CD4-positive, alpha-beta T cell treated with Interferon alpha-2 for 1 hour (primary cell): ENCODE measurements at places on chromosomes 6 and 20.
A peak's percentile ranks its signal among the peaks of the same experiment; 100 is the strongest.

DNA sequence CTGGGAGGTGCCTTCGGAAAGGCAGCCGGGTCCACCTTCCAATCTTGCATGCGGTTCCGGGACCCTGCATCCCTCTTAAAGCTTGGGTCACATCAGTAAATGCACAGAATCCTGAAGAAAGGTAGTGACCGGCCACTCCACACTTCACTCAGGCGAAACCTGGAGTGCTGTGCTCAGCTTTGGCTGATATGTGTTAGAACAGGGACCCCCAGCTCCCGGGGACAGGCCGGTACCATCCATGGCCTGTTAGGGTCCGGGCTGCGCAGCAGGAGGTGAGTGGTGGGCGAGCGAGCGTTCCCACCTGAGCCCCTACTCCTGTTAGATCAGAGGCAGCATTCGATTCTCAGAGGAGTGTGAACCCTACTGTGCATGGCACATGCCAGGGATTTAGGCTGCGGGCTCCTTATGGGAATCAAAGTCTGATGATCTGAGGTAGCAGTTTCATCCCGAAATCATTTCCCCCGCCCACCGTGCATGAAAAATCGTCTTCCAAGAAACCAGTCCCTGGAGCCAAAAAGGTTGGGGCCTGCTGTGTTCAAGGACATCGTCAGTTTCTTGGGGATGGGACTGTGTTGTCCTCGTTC is 143.0 kb downstream of the ERMARD start:
- no peak for DNase-seq

DNA sequence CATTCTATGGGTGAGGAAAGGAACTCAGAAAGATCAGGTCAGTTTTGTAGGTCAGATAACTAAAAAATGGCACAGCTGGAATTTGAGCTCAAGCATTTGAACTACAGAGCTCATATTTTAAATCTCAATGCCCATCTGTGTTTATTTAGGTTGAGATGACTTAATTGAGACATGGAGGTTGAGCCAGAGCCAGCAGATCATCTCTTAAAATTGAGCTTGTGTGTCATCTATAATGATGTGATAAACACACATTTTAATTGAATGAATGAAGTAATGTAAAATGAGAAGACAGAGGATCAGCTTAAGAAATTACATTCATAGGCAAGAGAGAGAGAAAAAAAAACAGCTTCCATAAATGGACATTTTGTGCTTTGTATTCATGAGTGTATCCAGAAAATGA is 3.7 kb downstream of the MANEA start:
- DNase-seq = no peak

GRCh38 chr6:142844065-142844755 is 100.8 kb downstream of the HIVEP2 start:
- DNase-seq = no peak

DNA sequence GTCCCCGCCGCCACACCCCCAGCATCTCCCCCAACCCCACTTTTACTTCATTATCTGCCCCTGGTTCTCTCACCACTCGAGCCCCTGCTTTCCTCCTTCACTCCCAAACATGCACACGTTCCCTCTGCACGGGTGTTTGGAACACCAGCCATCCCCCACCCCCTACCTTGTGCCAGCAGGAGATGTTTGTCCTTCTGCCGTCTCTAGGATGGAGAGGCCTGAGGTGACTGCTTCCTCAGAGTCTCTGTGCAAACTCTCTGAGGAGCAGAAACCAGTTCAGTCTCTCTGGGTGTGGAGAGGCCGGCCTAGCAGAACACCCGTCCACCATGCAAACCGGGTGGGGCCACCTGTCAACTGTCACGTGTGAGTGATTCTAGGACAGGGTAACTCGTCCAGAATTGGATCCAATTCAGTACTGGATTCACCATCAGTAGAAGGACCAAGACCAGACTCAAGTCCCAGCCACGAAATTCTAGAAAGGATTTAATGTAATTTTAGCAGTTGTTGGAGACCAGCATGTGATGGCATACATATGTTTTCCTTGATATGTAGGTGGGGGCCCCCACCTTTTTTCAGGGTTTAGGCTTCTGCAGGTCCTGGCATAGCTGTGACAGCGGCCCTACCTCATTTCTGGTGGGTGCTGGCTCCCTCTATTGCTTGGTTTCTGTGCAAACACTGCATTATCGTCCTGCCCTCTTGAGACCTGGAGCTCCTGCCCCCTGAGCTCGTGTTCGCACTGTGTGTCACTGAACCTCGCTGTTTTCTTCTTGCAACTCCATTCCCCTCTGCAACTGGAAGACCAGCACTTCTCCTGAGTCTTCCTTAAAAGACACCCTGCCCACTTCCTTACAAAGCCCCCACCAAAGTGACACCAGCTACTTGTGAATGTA is at the start of gene RAET1E:
TSS of gene RAET1E (minus strand) at position 259 of the 890 bp plus-strand sequence. CDS start 7,212 bp downstream, outside the sequence.
- DNase-seq = no peak

DNA sequence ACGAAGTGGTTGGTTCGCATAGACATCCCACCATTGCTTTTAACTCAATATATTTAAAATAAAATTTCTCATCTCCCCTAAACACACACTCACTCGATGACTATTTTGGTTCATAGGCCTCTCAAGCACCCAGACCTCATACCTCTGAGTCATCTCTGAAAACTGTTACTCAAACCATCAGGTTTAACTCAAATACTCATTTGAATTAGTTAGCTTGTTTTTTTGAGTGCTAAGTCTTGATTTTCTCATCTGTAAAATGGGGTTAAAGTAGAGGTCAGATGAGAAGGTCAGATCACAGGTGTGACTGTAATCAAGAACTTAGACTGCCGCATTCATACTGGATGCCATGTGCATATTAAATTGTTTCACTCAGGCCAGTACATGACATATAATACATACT is 243.9 kb upstream of the TENT5A start:
- DNase-seq = no peak

- no peak for DNase-seq
These were observed 108.5 kb downstream of the PRND start for GRCh38 chr20:4830259-4830658.

GRCh38 chr6:29665942-29666825 is 9.3 kb downstream of the MOG start:
- DNase-seq = no peak

- DNase-seq = peak; percentile 9
These were observed 342.0 kb downstream of the SOX4 start for GRCh38 chr6:21935561-21936028.

DNA sequence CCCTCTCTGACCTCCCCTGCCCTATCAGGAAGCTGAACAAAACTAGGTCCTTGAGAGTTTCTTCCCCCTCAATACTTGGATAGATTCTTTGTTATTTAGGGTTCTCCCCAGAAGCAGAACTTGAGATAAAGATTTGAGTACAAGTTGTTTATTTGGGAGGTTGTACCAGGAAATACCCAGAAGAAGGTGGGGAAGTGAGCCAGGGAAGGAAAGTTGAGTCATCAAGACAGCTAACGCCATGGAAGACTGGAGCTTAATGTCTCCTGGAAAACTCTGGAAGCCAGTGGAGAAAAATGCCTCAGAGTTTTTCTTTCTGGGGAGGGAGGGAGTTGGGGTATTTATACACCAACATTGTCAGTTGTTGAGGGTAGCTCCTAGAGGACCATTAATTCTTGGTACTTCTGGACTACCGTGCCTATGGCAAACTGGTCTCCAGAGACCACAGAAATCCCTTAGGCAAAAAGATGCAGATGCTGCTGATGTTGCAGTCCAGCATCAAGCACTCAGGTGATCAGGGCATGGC is 102.6 kb upstream of the ZFP64 start:
- DNase-seq = no peak

GRCh38 chr6:39884696-39885095 is 49.6 kb downstream of the MOCS1 start:
- no peak for DNase-seq

DNA sequence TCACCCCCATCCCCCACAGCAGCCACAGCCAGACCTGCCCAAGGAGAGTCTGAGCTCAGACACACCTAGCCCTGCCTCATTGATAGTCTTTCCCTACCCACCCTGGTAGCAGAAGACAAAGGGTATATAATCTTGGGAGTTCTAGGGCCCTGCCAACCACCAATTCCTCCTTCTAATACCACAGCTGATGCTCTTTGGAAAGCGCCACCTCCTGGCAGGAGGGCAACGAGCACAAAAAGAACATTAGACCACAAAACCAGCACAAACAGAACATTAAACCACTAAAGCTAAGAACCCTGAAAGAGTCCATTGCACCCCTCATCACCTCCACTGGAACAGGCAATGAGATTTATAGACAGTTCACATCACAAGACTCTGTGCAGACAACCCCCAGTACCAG is 195.8 kb upstream of the FUT9 start:
- no peak for DNase-seq

DNA sequence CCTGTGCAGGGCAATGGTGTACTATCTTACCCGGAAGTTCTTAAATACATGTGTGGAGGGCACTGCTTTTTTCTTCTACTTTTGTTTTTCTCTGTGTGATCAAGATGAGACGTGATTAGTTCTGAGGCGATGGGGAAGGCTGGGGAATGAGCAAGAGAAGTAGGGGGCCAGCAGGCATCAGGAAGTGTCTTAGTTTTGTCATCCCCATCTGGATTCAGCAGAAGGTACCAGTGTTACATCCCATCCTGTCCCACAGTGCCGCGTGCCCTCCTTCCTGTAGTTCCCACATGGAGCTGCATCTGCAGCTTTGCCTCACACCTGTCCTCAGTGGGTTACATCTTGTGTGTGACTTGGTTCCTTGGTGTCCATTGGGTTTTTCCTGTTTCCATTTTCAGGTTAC is 86.9 kb downstream of the FNDC1 start:
- DNase-seq = no peak

DNA sequence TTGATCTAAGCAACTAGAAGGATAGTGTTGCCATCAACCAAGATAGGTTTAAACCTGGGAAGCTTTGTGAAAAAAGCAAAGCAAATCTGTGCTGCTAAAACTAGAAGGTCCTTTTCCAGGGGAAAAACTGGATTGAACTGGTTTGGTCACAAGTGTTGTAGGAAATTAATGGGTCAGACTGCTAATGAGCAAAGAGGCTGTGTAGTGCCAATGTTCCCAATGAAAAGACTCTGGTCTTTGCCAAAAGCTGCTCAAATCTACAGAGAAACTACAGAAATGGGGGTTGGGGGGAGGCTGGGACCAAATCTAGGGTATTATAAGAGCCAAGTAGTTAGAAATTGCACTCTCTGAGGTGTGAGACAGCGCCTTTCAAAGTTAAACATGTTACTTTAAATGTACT is 85.0 kb downstream of the PLCG1 start:
- DNase-seq = no peak

DNA sequence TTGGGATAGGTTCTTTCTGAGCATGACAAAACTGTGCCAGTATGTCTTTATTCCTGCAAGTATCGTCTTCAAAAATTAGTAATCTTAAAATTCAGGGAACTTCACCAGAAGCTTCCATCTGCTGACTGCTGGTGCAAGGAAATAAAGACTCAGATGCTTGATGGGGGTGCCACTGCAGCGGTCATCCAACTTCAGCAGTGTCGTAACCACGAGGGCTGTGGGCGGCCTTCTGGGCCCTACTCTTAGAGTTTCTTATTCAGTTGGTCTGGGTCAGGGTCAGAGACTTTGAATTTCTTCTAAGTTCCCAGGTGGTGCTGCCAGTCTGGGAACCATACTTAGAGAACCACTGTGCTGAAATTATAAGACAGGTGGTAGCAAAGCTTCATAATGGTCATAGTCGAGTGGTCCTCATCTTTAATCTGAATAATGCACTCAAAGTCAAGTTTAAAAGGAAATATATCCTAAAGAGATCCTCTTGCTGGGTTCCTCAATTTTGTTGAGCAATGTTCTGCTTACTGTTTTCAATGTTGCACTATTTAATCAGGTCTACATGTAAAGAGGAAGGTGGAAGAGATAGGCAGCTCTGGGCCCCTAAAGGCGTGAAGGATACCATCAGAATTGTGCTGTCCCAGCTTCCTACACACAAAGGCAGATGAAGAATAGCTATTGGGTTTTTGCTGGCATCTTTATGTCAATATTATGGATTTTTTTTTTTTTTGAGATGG is 165.4 kb upstream of the GMDS start:
- DNase-seq = no peak
